Effector memory CD8-positive, alpha-beta T cell (primary cell): ENCODE measurements at places on chromosomes 11 and 22.

DNA sequence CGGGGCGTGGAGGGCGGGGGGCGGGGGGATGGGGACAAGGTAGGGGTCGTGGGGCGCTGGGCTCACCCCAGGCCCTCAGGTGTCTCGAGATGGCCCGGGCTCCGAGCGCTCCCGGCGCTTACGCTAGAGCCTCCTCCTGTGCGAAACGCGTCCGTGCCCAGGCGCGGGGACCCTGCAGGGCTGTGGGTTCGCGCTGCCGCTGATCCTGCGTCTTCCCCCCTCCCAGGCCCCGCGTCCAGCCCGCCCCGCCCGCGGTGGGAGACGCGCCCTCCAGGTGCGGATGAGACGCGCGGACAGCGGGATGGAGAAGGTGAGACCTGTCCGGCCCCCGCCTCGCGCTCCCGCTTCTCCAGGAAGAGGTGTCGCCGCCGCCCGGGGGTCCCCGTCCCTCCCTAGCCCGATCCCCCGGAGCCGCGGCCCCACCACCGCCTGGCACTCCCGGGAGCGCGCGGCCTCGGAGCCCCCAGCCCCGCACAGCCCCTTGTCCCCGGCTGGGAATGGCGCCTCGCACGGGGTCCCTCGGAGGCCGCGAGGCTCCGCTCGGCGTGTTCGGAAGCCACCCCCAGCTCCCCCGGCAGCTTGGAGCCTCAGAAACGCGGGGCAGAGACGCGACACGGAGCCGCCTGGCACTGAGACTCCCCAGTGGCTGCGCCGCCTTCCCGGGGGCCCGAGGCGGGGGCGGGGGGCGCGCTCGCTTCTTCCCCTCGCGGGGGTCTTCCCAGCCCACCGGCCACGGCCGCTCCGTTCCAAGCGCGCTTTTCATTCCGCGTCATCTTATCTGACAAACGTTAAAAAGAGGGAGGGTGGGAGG, 27.6 kb upstream of the TOLLIP start:
- peak; percentile 51 for DNase-seq

GRCh38 chr11:44557464-44557863, 8.0 kb upstream of the CD82 start:
- DNase-seq = no peak

DNA sequence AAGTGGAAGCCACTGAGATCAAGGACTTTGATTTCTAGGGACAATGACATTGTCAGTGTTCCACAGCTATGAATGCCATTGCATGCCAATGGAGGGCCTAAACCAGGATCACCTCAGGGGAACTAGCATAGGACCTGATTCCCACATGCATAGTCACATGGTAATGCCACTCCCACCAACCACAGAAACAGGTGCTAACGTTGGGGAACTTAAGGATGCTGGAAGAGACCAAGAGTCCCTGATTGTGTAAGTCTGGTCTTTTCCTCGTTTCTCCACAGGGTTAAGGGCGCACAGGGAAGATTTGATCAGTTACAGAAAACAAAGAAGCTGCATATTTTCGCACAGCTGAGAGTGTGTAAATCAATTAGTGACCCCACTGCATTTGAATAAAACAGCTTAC, 59.4 kb upstream of the CD44 start:
- DNase-seq = no peak

GRCh38 chr11:3894128-3894731, 38.8 kb downstream of the STIM1 start:
- DNase-seq = no peak

- DNase-seq = no peak
Observed at GRCh38 chr11:92329137-92329536, 104.5 kb downstream of the FAT3 start.

- DNase-seq = peak; percentile 72
Observed at GRCh38 chr11:66388780-66389386, 17.3 kb upstream of the SLC29A2 start.

GRCh38 chr11:126112547-126112946, 49.9 kb upstream of the CDON start:
- DNase-seq = no peak

GRCh38 chr11:10728789-10729472, 22.1 kb upstream of the CTR9 start:
- DNase-seq = no peak

GRCh38 chr22:33108037-33108436, 49.9 kb upstream of the SYN3 start:
- DNase-seq = no peak

DNA sequence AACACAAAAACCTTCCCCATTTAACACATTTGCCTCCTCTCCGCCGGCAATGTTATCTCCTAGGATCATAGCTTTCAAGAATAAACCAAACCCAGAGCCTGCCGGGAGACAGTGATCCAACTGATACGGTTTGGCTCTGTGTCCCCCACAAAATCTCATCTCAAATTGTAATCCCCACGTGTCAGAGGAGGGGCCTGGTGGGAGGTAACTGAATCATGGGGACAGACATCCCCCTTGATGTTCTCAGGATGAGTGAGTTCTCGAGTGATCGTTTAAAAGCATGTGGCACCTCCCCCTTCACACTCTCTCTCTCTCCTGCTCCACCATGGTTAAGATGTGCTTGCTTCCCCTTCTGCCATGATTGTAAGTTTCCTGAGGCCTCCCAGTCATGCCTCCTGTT, 33.3 kb downstream of the RBFOX2 start:
- no peak for DNase-seq

DNA sequence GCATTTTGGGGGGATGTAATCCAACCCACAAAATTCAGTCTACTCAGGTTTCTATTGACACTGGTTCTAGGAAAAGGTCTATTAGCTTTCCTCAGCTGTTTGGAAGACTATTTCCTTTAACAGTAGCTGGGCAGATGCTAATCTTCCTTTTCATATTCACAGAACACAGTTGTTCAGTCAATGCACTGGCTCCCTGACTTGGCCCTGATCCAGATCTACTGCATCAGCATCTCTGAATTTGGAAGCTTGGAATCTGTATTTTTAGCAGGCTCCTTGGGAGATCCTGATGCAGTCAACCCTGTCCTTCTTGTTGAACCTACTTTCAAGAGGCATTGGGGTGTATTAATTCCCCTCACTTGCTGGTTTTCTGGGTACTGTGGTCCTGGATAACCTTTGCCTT, 6.3 kb downstream of the HTATIP2 start:
- no peak for DNase-seq

GRCh38 chr11:111097191-111097590, 148.3 kb upstream of the POU2AF2 start:
- no peak for DNase-seq

- no peak for DNase-seq
Observed at GRCh38 chr11:134558258-134558835, 146.3 kb upstream of the B3GAT1 start.

GRCh38 chr11:129611661-129612446, 203.8 kb upstream of the TMEM45B start:
- no peak for DNase-seq

GRCh38 chr11:109914809-109915653, 178.2 kb upstream of the ZC3H12C start:
- DNase-seq = no peak

- DNase-seq = no peak
Observed at GRCh38 chr11:126870021-126870420, 130.5 kb downstream of the KIRREL3 start.

GRCh38 chr11:74179234-74180052, 8.4 kb downstream of the PPME1 start:
- no peak for DNase-seq

DNA sequence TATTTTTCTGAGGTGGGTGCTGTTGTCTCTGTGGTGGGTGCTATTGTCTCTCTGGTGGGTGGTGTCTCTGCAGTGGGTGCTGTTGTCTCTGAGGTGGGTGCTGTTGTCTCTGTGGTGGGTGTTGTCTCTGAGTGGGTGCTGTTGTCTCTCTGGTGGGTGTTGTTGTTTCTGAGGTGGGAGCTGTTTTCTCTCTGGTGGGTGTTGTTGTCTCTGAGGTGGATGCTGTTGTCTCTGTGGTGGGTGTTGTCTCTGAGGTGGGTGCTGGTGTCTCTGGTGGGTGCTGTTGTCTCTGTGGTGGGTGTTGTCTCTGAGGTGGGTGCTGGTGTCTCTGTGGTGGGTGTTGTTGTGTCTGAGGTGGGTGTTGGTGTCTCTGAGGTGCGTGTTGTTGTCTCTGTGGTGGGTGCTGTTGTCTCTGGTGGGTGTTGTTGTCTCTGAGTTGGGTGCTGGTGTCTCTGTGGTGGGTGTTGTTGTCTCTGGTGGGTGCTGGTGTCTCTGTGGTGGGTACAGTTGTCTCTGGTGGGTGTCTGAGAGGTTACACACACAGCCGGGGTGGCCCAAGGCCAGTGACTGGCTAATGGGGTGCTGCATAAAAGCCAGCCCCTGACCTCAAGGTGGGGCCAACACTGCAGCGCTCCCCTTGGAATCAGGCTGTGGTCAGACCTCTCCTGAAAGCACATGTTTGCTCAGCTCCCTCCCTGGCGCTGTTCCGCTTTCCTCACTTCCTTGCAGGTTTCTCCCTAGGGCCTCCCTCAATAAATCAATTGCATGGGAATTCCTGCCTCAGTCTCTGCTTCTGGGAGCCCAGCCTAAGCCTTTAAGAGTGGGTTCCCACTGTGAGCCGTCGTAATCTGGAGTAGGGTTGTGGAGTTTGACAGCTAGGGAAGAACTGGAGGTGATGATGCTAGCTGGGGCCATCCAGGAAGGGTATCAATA, 31.0 kb upstream of the XBP1 start:
- no peak for DNase-seq

DNA sequence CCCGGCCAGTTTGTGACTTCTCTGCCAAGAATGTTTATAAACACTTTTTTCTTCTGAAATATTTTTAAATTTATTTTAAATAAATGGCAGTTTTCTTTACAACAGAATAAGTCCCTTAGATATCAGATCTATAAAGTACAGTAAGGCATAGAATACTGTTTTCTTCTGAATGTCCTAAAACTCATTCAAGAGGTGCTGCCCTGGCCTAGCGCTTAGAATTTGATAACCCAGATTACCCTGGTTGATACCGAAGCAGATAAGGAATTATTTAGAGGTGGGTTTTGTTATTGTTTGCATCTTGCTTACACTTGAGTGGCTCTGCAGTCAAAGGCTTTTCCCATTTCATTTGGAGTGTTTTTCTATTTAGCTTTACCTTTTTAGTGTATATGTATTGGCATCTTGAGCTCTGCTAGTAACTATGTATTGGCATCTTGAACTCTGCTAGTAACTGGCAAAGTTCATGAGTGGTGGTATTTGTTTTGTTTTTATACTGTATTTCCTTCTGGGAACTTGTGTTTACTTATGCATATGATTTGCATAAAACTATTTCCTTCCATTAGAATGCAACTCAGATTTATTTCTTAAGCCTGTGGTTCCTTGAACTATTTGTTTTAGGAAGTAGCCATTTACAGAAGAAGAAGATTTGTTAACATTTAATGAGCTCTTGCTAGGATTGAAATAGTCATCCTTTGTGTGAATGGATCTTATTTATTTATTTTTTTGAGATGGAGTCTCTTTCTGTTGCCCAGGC, 1.2 kb downstream of the ACAD8 start:
- DNase-seq = no peak

GRCh38 chr22:28802595-28803123, 2.3 kb upstream of the XBP1 start:
- DNase-seq = no peak

- no peak for DNase-seq
Observed at GRCh38 chr11:92920331-92920730, 49.1 kb upstream of the MTNR1B start.

GRCh38 chr11:67177399-67178281, 58.6 kb downstream of the KDM2A start:
- no peak for DNase-seq

GRCh38 chr22:32531228-32531627, 56.6 kb downstream of the FBXO7 start:
- DNase-seq = no peak

DNA sequence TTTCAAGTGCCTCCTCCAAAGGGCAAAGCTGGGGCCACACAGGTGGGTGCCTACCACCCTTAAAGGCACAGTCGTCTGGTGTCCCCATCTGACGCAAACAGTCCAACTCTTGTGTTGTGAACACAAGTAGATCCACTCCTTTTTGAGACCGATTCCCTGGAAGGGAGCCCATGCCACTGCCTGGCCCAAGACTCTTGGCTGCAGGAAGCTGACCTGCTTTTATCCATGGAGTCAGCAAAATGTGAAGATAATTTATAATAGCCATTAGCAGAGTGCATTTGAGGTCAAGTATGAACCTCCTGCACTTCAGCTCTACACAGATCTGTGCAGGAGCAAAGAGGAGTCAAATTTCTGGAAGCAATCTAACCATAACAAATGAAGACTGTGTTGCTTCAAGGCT, 68.5 kb downstream of the ADM start:
- DNase-seq = no peak

DNA sequence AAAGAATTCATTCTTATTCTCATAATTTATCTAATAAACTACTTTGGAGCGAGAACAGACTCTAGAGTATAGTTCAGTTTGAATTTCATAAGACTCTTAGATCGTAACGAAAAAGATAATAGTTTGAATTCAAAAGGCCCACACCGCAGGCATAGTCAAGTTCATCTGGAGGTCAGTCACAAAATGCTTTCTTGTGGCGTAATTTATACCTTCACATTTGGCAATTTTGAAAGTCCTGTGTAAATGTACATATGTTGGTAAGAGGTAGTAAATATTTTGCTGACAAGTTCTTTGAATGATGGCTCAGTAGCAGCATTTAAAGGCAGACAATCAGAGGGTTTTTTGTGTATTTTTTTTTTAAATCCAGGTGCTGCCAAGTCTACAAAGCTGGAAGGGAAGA, 88.1 kb downstream of the TEAD1 start:
- DNase-seq = no peak

GRCh38 chr11:36265793-36266628, 23.2 kb downstream of the COMMD9 start:
- DNase-seq = peak; percentile 42

- no peak for DNase-seq
Observed at GRCh38 chr11:128893578-128894285, 2.6 kb downstream of the KCNJ5 start.

GRCh38 chr11:64303109-64304031, 2.0 kb upstream of the ESRRA start:
- DNase-seq = no peak

DNA sequence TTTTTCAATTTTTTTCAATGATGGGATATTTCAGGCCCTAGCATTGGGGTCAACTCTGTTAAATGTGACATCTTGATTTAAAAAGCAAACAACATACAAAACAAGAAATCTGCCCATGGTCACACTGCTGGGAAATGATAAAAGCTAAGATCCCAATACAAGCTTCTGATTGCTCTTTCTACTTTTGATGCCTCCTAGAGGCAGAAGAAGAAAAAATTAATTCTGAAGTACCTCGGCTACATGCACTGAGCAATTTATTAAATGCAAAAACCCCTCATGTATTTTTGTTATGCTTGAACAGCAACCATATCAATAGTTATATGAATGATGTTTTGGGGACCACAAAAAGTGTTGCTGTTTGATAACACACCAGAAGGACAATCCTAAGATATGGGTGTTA, 342.1 kb upstream of the NARS2 start:
- no peak for DNase-seq
